Kidney (tissue), 22 donors: ENCODE measurements at places on chromosomes 7 and 10. TPM values are rescaled to one million over a fixed set of nuclear protein-coding genes. Genes with fewer than 3 reads are reported as not detected.

DNA sequence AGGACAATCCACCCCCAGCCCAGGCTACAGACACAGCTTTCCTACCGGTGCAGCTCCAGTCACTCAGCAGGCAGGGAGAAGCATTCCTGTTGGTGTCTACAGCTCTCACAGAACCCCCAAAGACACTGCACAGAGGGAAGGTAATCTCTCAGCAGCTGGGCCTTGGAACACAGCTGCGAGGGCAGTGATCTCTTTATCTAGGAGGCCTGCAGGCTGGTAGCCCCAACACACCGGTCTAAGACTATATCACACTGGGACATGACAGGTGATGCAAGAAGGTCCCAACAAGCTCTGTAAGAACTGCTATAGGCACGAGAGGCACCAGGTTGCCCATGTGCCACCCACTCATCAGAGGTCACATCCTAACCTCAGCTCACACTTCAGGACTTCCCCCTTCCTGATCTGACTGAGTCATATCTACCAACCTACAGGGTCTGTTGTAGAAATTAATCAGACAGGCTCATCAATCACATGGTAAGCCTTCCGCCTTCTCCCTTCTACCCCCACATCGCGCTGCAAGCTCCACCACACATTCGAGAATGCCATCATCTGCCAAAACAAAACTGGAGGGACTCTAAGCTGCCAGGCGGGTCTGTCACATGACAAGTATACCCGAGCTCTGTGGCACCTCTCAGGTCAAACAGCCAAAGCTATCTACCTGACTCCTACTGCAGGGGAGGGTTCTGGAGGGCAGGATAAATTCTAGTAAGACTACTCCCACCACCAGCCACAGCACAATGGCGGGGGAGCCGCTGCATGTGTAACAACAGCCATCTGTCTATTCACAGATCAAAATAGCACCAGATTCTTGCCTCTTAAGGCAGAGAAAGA lies 26.1 kb downstream of the FAM53B start:
- no peak overlapping the region for H3K4me3 ChIP-seq
- H3K27ac ChIP-seq, result peak overlapping the region; percentile 81
- DNase-seq, result peak; percentile 94
- no peaks in the 10 kb centered on the region for H3K27me3 ChIP-seq

GRCh38 chr10:73076360-73077183 lies 20.1 kb downstream of the P4HA1 start:
- DNase-seq, result no peak
- peak overlapping the region; percentile 20 for H3K4me3 ChIP-seq
- no peaks in the 10 kb centered on the region for H3K4me1 ChIP-seq

- H3K4me1 ChIP-seq, result no peaks in the 10 kb centered on the region
- no peak overlapping the region for H3K4me3 ChIP-seq
- H3K36me3 ChIP-seq, result no peaks in the 10 kb centered on the region
- no peak overlapping the region for H3K27ac ChIP-seq
- no peaks in the 10 kb centered on the region for H3K27me3 ChIP-seq
Observed at GRCh38 chr7:23065974-23066373, 39.6 kb upstream of the KLHL7 start.

DNA sequence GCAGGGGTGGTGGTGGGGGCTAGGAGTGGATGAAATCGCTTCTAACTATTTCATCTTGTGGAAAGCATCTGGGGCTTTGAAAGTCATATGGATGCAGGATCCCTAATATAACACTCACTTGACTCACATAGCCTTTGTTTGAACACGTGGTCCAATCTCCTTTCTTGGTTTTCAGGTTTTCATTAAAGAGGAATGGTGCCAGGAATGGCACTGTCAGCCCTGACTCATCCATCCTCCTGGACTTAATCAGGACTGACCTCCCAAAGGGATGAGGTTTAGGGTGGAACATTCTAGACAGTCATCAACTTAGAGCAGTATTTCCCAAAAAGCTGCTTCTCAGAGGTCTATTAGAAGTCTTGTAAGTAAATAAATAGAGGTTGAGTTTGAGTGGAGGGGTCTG lies 162.0 kb upstream of the PLXNA4 start:
- H3K4me1 ChIP-seq, result no peaks in the 10 kb centered on the region
- no peak for DNase-seq
- no peaks in the 10 kb centered on the region for H3K27me3 ChIP-seq
- H3K4me3 ChIP-seq, result no peak overlapping the region
- H3K36me3 ChIP-seq, result no peaks in the 10 kb centered on the region
- H3K27ac ChIP-seq, result no peak overlapping the region

DNA sequence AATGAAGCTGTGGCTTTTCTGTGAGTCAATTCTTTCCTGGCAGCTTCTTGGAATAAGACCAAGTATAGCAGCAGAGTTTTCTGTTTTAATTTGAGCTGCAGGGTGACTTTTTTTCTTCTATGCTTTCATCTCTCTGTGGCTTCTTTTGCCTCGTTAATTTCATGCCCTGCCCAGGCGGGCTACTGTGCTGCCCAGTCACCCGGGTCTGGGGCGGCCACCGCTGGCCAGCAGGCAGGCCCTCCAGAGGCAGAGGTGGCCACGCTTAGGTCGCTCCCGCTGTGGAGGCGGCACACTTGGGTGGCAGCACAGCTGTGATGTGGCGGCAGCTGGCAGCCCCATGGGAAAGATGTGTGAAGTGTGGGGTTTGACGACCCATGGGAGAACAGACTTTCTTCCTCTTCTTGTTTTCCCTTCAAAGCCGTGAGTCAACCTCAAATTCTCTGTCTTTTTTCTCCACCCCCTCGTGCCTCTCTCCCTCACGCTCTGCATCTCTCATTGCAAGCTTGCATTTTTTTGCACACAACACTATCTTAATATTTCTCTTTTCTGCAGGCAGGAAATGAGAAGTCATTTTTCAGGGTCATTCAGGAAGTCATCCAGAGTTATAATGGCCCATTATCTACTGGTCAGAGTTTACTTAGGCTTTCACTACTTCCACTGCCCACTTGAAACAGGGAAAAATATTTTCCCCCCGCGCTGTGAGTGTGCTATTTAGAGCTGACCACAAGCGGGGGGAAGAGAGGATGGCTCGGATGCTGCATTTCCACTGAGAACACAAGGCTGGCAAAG lies 67.8 kb downstream of the EGFR start:
- H3K27ac ChIP-seq, result peak overlapping the region; percentile 29
- no peaks in the 10 kb centered on the region for H3K27me3 ChIP-seq
- H3K4me1 ChIP-seq, result peaks cover 36% of the 10 kb centered on the region
- H3K36me3 ChIP-seq, result no peaks in the 10 kb centered on the region

- H3K4me1 ChIP-seq, result no peaks in the 10 kb centered on the region
- H3K4me3 ChIP-seq, result no peak overlapping the region
- H3K27ac ChIP-seq, result no peak overlapping the region
- no peaks in the 10 kb centered on the region for H3K36me3 ChIP-seq
Observed at GRCh38 chr10:18505456-18506118, 145.8 kb downstream of the NSUN6 start.

The ARMC3 gene
- total RNA-seq, result 5.5 TPM

- DNase-seq, result peak; percentile 31
- H3K27me3 ChIP-seq, result no peaks in the 10 kb centered on the region
Observed at GRCh38 chr10:99341860-99342490, 12.8 kb downstream of the CNNM1 start.

DNA sequence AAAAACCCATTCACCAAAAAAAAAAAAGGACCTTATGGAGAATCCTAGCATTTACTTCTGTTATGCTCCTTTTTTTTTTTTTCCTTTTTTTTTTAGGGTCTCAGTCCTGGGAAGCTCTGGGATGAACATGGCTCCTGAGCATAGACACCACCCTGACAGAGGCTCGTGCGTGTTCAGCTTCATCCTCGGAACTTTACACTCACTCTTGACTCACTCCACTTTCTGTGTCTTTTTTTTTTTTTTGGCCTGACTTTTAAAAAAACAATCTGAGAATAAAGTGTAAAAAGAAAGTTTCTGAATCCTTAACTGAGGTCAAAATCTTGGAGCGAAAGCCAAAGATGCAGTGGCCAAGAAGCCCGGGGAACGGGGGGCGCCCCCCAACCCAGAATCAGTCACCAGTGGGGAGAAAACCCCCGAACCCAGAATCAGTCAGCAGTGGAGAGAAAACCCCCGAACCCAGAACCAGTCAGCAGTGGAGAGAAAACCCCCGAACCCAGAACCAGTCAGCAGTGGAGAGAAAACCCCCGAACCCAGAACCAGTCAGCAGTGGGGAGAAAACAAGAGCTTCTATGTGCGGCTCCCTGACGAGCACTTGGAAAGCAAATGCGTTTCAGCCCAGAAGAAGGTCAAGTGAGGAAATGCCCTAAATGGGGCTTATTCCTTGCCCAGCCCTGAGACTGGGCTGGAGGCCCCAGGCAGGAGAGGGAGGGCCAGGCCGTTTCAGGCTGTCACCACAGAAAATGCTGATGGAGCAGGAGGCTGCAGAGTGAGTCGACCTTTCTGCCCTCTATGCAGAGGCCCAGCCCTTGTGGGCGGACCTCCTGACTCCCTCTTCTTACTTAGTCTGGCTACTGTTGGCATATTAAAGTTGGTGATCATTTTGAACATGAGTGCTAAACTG lies 19.0 kb upstream of the PFKP start:
- H3K4me1 ChIP-seq, result peaks cover 7% of the 10 kb centered on the region
- DNase-seq, result peak; percentile 45
- H3K36me3 ChIP-seq, result no peaks in the 10 kb centered on the region
- no peaks in the 10 kb centered on the region for H3K27me3 ChIP-seq
- no peak overlapping the region for H3K27ac ChIP-seq
- H3K4me3 ChIP-seq, result no peak overlapping the region

DNA sequence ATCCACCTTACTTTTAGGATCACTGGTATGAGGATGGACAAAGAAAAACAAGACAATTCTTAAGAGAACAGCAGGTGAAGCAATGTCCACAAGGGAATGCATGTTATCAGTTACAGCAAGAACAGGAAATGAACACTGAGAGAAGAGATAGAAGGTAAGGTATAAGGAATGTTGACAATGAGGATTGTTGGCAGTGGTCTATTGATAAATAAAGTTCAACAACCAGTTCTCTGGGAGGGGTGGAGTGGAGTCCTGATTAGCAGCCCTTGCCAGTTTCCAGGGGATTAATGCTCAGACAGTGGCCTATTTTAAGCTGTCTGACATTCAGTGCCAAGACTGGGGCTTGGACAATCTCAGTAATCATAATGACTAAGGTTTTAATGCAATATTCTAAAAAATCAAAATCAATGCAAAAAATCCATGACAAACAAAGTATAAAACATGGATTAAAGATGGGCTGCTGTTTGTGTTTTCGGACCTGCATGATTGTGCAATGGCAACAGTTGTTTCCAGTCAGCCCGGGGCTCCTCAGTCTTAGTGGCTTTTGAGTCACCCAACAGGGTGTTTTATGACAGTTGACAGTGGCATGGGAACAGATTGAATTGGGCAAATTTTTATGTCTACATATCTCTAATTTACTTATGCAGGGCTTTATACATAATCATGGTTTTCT lies 13.8 kb upstream of the AKR1B1 start:
- no peaks in the 10 kb centered on the region for H3K36me3 ChIP-seq
- H3K4me1 ChIP-seq, result no peaks in the 10 kb centered on the region
- no peaks in the 10 kb centered on the region for H3K27me3 ChIP-seq

- no peaks in the 10 kb centered on the region for H3K36me3 ChIP-seq
- no peak overlapping the region for H3K4me3 ChIP-seq
- no peak overlapping the region for H3K27ac ChIP-seq
- H3K4me1 ChIP-seq, result no peaks in the 10 kb centered on the region
Observed at GRCh38 chr10:8577686-8578085, 523.2 kb downstream of the GATA3 start.

- no peak for DNase-seq
- no peak overlapping the region for H3K27ac ChIP-seq
- no peaks in the 10 kb centered on the region for H3K27me3 ChIP-seq
- no peak overlapping the region for H3K4me3 ChIP-seq
- no peaks in the 10 kb centered on the region for H3K4me1 ChIP-seq
- no peaks in the 10 kb centered on the region for H3K36me3 ChIP-seq
Observed at GRCh38 chr10:111989136-111989911, 194.2 kb downstream of the GPAM start.

DNA sequence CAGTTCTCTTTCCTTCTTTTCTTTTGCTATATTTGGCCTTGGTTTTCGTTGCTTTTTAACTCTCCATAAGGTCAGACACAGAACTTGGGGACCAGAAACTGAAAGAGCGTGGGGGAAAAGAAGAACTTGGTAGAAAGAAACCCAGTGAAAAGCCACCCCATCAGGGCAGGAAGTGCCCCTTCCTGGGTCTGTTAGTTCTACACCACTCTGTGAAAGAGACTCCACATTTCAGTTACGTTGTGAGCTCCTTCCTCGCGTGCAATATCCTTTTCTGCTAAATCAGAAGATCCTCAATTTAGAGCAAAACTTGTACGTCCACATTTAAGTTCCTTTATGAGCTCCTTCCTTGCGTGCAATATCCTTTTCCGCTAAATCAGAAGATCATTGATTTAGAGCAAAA lies 220.6 kb upstream of the FOXK1 start:
- no peak overlapping the region for H3K27ac ChIP-seq
- H3K4me1 ChIP-seq, result no peaks in the 10 kb centered on the region
- no peaks in the 10 kb centered on the region for H3K27me3 ChIP-seq
- H3K4me3 ChIP-seq, result no peak overlapping the region

DNA sequence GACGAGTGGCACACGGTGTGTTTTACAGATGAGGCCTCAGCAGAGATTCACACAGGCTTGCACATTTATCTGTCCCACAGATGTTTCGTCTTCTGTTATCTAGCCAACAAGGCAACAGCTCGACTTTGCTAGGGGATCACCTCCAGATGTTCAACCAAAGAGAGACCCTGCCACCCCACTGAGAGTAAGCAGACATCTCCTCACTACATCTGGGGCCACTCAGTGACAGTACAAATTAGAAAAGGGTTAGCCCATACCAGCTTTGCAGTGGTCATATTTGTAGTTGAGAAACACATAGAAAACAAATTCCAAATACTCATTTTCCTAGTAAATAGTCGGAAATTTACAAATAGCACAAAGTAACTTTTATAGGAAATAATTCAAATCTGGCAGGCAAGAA lies 164.2 kb downstream of the HDAC9 start:
- no peak overlapping the region for H3K4me3 ChIP-seq
- H3K27ac ChIP-seq, result no peak overlapping the region
- no peaks in the 10 kb centered on the region for H3K36me3 ChIP-seq

- no peaks in the 10 kb centered on the region for H3K27me3 ChIP-seq
- no peak overlapping the region for H3K27ac ChIP-seq
- DNase-seq, result no peak
- H3K4me3 ChIP-seq, result no peak overlapping the region
- no peaks in the 10 kb centered on the region for H3K4me1 ChIP-seq
- H3K36me3 ChIP-seq, result no peaks in the 10 kb centered on the region
Observed at GRCh38 chr10:104492329-104492940, 138.8 kb downstream of the CFAP58 start.

GRCh38 chr7:22698767-22699166 lies 28.2 kb upstream of the IL6 start:
- DNase-seq, result no peak
- H3K36me3 ChIP-seq, result no peaks in the 10 kb centered on the region
- H3K4me1 ChIP-seq, result no peaks in the 10 kb centered on the region
- no peak overlapping the region for H3K27ac ChIP-seq
- H3K4me3 ChIP-seq, result no peak overlapping the region

GRCh38 chr7:47648275-47648925 lies 66.5 kb upstream of the TNS3 start:
- H3K27ac ChIP-seq, result no peak overlapping the region
- no peak for DNase-seq
- H3K4me1 ChIP-seq, result peaks cover 14% of the 10 kb centered on the region
- no peaks in the 10 kb centered on the region for H3K36me3 ChIP-seq
- no peak overlapping the region for H3K4me3 ChIP-seq

GRCh38 chr7:13871008-13871407 lies 118.5 kb downstream of the ETV1 start:
- no peak overlapping the region for H3K4me3 ChIP-seq
- H3K4me1 ChIP-seq, result no peaks in the 10 kb centered on the region
- H3K36me3 ChIP-seq, result no peaks in the 10 kb centered on the region
- no peak overlapping the region for H3K27ac ChIP-seq

The TAF6 gene
- 62.7 TPM for total RNA-seq

The PLPP4 gene
- 6.4 TPM for total RNA-seq
